ENCODE measurements at places on chromosomes 16 and 17. TPM values are rescaled to one million over a fixed set of nuclear protein-coding genes. Genes with fewer than 3 reads are reported as not detected.

EME1 gene
- 2.6 TPM for total RNA-seq

HAP1 gene
- 0.32 TPM for total RNA-seq

MMP28 gene
- total RNA-seq: 95.0 TPM

HIC1 gene
- 28.2 TPM for total RNA-seq

CD300H gene
- total RNA-seq: 0.76 TPM

ARL5C gene
- total RNA-seq: not detected

Measured in left lung (tissue), 14 donors.